NCI-H748 treated with DMSO at 0.1 percent for 48 hours (cell line): ENCODE measurements at places on chromosomes 2 and 18.

DNA sequence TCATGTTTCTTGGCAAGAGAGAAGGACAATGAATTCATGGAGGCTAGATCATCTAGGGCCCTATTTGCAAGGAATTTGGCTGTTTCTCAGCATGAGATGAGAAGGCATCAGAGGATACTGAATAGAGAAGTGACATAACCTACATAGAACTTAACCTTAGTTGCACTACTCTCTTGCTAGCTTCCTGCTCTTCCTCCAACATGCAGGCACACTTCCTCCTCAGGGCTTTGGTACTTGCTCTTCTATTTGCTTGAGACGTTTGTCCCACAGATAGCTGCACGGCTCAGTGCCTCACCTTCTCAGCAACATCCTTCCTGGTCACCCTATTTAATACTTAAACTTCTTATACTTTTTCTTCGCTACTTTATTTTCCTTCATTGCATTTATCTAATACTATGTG lies 20.0 kb upstream of the LANCL1 start:
- DNase-seq, result no peak

DNA sequence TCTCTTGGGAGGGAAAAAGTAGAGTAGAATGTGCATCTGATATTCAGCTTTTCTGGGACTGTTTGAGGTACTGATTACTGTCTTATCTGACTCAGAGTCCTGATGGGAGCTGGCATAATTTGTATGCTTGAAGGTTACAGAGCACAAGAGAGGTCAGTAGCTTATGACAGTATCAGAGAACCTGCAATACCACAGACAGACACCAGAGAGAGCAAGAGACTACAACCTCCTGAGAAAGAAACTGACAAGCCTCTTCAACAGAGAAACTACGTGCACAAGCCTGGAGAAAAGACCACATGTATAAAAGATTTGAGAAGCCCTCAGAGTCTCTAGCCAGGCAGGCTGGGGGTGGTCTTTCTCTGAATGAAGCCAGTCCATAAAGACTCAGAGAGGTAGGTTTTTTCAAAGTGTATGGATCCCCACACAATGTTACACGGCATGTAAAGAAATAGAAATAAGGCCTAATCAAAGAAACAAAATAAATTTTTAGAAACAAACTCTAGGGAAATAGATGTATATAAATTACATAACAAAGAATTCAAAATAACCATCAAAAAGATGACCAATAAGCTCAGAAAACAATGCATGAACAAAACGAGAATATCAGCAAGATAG lies 568.3 kb downstream of the LRRTM4 start:
- peak; percentile 59 for DNase-seq

GRCh38 chr2:156601855-156602551 lies 165.8 kb downstream of the GPD2 start:
- no peak for DNase-seq

GRCh38 chr18:41693008-41693407 lies 262.0 kb upstream of the PIK3C3 start:
- DNase-seq, result peak; percentile 89

GRCh38 chr18:50282521-50283335 lies 1.4 kb upstream of the MBD1 start:
- no peak for DNase-seq

GRCh38 chr2:27664154-27664574 lies 475 bp downstream of the SLC4A1AP start:
- DNase-seq, result no peak

- DNase-seq, result no peak
Observed at GRCh38 chr2:3488855-3489763, 30.2 kb downstream of the ADI1 start.

DNA sequence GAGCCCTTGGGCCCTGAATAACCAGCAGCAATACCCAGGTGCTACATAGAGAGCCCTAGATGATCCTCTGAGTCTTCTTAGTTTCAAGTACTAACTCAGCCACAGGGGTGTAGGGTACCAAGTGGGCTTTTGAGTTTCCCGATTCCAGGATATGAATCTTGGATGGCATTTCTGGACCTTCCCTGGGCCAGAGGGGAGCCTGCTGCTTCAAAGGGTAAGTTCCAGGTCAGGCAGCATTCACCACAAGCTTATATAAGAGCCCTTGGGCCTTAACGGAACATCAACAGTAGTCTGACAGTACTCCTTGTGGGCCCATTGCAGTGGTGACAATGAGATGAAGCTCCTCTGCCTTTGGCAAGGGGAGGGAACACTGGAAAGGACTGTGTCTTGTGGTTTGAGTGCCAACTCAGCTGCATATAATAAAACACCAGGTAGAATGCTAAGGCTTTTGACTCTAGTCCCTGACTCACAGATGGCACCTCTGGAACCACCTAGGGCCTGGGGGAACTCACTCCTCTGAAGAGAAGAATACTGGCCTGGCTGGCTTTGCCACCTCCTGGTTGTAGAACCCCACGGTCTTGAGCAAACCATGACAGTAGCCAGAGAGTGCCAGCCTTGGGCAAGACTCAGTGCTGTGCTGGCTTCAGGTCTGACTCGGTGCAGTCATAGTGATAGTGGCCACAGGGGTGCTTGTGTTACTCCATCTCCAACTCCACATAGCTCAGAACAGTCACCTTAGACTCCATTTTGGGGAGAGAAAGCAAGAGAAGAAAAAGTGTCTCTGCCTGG lies 235.7 kb downstream of the AKAIN1 start:
- DNase-seq, result no peak

GRCh38 chr2:157497638-157498314 lies 53.9 kb upstream of the CYTIP start:
- DNase-seq, result peak; percentile 85

DNA sequence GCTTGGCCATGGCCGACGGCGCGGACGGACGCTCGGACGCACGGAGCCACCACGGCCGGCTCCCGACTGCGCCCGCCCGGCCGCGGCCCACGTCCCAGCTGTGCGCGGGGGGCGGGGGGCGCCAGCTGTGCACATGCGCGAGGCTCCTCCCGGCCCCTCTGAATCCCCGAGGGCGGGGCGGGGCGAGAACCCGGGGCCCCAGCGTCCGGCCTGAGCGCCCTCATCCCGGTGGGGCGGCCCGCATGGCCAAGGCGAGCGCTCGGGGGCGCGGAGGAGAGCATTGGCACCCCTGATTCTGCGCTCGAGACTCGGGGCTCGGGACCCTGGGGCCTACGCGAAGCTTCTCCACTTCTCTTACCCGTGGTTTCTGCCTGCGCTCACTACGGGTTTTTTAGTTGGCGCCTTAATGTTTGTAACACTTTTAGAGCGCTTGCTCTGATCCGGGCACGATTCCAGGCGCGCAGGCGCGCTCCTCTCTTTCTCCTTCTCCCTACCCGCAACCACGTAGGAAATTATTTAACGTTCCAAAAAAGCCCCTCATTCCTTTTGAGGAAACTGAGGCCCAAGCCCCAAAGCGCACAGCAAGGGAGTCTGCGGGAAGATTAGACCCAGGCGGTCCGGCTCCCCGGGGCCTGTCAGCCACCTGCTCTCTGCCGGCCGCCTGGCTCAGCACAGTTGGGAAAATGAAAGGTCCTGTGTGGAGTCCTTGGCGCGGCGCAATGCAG lies at the start of gene PXDN:
PXDN (minus strand) TSS at position 70 of the 725 bp plus-strand sequence; CDS start at position 10, 60 bp downstream.
- no peak for DNase-seq

DNA sequence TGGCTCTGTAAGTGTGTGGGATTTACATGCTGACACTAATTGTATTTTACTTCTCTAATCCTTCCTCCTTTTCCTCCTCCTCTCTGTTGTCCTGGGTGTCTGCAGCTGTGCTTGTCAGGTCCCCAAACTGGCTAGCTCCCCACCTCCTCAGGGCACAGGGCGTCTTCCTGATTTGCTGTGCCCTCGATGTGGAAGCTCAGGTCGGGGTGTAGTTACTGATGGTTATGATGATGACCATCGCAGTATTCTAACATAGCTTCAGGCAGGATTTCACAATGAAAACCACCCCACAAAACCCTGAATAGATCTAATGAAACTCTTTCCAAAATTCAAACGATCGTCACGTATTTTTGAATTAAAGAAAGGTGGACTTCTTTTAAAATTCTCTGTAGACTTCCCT lies 428.4 kb downstream of the TGIF1 start:
- DNase-seq, result no peak

GRCh38 chr2:50491541-50492476 lies 540.1 kb downstream of the NRXN1 start:
- peak; percentile 14 for DNase-seq

- DNase-seq, result no peak
Observed at GRCh38 chr18:73807551-73808192, 340.0 kb downstream of the FBXO15 start.

GRCh38 chr2:202633470-202633869 lies 1.3 kb upstream of the FAM117B start:
- no peak for DNase-seq

DNA sequence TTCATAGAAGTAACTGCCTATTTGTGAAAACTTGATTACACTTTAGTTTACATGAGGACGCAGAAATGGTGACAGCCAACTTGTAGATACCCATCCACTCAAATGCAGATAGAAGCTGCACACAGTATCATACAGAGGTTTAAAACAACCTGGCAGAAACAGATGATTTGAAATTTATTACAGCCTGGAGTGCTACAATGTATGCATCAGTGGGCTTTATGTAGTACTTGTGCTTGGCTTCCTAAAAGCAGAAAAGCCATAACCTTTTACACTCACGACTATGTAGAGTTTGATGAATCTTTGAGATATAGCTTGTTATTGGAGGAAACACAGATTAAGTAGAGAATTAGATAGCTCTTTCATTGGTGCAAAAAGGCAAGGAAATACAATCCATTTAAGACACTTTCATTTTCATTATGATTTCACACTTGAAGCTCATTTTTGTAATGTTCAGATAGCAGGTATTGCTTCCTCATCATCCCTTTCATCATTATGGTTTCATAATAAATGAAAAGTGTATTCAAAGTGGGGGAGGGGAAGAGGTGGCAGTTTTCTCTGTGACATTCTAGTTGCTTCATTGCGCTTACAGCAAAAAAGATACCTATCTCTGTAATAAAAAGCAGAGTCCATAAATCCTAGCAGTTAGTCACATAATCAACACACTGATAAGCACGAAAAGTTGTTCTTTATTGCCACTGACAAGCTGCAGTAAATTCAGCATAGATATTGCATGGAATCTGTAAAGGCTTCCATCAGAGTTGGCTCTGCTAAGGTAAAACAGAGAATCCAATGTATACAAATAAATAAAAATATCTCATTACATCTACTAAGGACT lies 789.8 kb upstream of the FSHR start:
- DNase-seq, result no peak

- no peak for DNase-seq
Observed at GRCh38 chr2:55161295-55162210, 70.5 kb downstream of the CLHC1 start.
